K562 (cell line): ENCODE measurements at places on chromosomes 6 and 20. TPM values are rescaled to one million over a fixed set of nuclear protein-coding genes. Genes with fewer than 3 reads are reported as not detected.

GRCh38 chr6:112594886-112595594 lies 247.9 kb downstream of the RFPL4B start:
- no peak for DNase-seq

- DNase-seq, result no peak
Measured at GRCh38 chr6:138086573-138087196, 20.5 kb downstream of the PERP start.

GRCh38 chr20:51366155-51366886 lies 176.2 kb downstream of the NFATC2 start:
- DNase-seq, result peak; percentile 37

DNA sequence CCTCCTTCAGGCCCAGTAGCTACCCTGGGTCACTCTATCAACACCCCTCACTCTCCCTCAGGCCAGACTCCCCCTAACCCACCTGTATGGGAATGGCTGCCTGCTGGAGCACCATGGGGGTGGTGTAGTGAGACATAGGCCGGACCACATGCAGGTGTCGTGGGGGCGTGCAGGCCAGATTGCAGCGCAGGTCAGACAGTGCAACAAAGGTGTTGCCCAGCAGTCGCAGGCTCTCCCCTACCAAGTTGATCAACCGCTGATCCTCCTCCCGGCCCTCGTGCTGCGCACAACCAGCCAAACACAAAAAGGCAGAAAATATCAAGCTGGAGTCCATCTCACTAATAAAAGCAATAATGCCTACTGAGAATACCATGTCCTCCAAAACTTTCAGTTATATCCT lies 7.1 kb downstream of the BAG6 start:
- no peak for DNase-seq

GRCh38 chr20:35732644-35732982 lies 9.4 kb downstream of the RBM39 start:
- DNase-seq, result no peak

SLC22A16 gene
- total RNA-seq, result not detected in 2 replicates
